ENCODE measurements at places on chromosomes 2 and 18.

DNA sequence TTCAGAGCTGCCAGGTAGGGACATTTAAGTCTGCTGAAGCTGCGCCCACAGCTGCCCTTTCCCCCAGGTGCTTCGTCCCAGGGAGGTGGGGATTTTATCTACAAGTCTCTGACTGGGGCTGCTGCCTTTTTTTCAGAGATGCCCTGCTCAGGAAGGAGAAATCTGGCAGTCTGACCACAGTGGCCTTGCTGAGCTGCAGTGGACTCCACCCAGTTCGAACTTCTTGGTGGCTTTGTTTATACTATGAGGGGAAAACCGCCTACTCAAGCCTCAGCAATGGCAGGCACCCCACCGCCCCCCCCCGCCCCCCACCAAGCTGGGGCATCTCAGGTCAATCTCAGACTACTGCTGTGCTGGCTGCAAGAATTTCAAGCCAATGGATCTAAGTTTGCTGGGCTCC, 458.1 kb upstream of the RAB12 start:
- no peak for DNase-seq

- no peak for DNase-seq
These were observed 46.8 kb downstream of the RNF138 start for GRCh38 chr18:32138332-32138982.

DNA sequence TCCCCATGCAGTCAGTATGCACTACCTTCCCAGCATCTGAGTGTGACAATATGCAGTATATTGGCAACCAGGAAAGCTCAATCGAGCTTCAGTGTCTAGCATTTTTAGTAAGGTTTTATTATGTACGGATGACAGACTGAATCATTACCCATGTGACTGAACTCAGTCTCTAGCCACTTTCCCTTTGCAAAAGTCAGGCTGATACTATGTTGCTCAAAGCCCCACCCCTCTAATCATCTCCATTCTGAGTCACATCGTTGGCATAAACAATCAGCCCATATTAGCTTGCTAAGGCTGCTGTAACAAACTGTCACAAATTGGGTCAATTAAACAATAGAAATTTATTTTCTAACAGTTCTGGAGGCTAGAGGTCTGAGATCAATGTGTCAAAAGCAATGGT, 25.8 kb upstream of the SRD5A2 start:
- no peak for DNase-seq

DNA sequence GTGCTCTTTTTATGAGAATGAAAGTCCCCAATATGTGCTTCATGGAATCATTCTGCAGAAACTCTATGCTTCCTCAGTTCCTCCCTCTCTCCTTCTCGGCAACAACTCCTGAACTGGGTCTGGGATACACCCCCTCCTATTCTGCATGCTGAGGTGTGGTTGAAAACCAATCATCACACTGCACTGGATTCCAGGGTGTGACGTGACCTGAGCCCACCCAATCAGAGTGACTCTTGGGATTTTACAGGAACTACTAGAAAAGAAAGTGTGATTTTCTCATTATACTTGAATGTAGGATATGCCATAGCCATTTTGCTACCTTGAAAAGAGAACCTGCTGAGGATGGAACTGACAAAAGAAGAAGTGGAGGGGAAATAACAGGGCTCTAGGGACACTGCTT, 36.3 kb downstream of the ACVR1 start:
- no peak for DNase-seq

Measured in muscle of arm (tissue), 14 donors.